CD4-positive, alpha-beta T cell treated with Interleukin-21 for 1 hour (primary cell): ENCODE measurements at places on chromosomes 1 and 21.

DNA sequence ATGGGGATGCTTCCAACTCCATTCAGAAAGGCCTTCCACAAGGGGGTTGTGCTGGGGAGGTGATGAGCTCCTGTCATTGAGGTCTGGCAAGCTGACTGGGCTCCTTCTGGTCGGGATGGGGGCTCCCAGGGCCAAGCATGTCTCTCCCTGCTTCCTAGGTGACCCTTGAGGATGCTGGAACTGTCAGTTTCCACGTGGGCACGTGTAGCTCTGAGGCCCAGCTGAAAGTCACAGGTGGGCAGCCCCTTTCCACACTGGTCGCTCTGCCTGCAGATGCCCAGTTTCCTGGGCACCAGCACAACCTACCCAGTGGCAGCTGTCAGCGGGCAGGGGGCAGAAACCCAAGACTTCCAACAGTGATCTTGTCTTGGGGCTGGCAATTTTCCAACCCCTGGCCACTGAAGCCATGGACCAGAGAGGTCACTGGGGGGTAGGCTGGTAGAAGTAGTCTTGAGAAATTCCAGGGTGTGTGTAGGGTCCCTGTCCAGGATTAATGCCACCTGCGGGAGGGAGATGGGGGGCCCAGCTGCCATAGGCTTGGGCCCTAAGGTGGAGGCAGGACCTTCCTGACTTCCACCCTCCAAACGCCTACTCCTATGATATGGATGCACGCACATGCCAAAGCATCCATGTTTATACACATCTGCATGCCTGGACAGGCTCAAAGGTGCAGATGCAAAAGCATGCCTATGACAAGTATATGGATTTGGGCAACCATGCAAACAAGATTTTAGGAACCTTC lies 97.1 kb downstream of the TRIM11 start:
- no peak for DNase-seq

GRCh38 chr1:12174924-12175810 lies 8.4 kb downstream of the TNFRSF1B start:
- no peak for DNase-seq

DNA sequence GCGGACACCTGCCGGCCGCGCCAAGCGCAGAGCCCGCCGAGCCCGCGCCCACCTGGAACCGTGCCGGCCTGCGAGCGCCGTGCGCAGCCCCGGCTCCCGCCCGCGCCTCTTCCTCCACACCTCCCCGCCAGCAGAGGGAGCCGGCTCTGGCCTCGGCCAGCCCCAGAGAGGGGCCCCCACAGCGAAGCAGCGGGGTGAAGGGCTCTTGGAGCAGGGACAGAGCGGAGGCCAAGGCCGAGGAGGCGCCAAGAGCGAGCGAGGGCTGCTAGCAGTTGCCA lies 50.1 kb upstream of the KRTAP19-8 start:
- DNase-seq, result no peak

GRCh38 chr1:230972855-230973271 lies 5.8 kb downstream of the TTC13 start:
- peak; percentile 74 for DNase-seq

DNA sequence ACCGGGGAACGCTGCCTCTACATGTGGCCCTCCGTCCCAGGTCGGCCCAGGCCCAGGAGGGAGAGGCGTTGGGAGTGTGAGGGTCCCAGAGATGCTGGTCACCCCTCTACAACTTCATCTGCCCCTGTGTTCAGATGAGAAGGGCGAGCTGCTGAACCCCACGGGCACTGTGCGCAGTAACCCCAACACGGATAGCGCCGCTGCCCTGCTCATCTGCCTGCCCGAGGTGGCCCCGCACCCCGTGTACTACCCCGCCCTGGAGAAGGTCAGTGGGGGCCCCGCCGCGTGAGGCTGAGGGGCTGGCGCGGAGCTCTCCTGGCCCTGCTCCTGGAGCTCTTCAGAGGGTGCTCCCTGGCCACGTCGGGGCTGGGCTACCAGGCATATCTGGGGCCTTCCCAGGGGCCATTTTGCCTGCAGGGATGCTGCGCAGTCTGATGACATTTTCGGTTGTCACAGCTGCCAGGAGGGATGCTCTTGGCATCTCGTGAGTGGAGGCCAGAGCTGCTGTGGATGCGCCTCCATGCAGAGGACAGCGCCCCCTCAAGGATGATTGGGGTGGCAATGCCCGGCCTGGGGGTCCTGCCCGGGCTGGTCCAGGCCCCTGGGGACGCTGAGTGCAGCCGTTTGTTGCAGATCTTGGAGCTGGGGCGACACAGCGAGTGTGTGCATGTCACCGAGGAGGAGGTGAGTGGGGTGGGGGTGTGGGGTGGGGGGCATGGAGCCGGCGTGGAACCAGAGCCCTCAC lies 68.6 kb downstream of the PIK3CD start:
- no peak for DNase-seq

- peak; percentile 32 for DNase-seq
These were observed 80.3 kb downstream of the RUNX3 start for GRCh38 chr1:24849672-24850295.

DNA sequence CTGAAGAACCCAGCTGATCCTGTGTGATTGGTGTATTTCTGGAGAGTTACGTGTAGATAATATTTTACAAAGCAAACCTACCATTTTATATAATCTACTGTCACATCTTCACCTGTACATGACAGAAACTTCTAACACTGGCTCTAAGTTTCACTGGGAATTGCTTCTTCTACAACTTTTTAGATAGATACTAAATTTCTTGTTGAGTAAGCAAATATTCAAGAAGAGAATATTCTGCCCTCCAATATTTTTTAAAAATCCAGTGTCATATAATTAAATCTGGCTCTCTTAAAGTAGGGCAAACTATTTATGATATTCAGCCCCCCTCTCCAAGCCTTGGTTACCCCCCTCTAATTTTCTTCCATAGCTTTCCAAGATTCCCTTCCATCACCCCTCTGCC lies 50.1 kb downstream of the MROH9 start:
- no peak for DNase-seq

DNA sequence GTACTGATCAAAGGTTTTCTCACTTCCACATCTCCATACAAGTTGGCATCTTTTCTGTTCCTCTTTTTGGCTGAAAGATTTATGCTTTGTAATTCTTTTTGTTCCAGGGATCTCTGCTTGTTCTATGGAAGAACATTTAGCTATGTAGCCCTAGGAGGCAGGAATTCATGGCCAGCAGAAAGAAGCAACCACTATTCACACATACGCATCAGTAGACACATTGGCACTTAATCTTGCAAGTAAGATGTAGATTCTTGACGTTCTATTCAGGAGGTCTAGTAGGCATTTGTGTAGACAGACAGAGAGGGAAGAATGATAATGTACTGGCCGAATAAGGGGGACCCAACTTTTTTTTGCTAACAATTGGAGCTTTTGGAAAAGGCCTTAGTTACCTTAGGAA lies 336.0 kb downstream of the NUF2 start:
- no peak for DNase-seq

GRCh38 chr21:36199021-36199420 lies 42.4 kb downstream of the DOP1B start:
- no peak for DNase-seq

DNA sequence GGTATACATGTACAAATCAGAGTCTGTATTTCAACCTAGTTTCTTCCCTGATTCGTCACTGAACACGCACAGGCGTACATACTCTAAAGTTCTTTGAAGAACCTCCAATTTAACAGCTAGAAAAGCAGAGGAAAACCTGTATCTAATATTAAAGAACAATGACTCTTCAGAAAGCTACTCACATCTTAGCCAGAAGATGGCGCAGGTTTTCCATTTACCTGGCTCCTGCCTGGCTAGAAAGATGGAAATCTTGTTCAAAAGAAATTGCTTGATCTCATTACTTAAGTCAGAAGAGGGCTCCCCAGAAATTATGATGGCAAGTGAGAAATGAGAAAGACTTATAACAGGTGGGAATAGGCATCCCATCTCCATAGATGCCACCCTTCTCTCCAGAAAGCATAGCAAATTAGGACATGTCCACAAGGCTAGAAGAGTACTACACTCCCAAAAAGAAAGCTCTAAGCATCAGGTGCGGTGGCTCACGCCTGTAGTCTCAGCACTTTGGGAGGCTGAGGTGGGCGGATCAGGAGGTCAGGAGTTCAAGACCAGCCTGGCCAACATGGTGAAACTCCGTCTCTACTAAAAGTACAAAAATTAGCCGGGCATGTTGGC lies 19.0 kb upstream of the L1TD1 start:
- DNase-seq, result peak; percentile 42

- no peak for DNase-seq
These were observed 106.5 kb downstream of the PLPP3 start for GRCh38 chr1:56472860-56473259.

DNA sequence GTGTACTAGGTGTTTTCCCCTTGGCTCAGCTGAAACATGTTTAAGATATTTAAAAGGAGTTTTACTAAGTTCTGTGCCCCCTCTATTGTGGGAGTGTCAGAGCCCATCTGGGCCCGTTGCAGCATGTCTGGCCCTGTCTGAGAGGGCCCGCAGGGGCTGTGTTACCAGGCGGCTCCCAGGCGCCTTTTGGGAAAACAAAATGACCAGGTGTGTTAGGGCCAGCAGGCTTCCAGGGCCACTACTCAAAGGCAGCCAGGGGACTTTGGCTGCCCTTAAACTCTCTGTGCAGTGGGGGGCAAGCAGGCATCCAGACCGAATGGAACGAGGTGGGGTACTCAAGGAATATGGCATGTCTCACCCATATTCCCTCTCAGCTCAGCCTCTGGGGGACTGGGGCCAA lies 111.7 kb downstream of the KCNN3 start:
- DNase-seq, result no peak

DNA sequence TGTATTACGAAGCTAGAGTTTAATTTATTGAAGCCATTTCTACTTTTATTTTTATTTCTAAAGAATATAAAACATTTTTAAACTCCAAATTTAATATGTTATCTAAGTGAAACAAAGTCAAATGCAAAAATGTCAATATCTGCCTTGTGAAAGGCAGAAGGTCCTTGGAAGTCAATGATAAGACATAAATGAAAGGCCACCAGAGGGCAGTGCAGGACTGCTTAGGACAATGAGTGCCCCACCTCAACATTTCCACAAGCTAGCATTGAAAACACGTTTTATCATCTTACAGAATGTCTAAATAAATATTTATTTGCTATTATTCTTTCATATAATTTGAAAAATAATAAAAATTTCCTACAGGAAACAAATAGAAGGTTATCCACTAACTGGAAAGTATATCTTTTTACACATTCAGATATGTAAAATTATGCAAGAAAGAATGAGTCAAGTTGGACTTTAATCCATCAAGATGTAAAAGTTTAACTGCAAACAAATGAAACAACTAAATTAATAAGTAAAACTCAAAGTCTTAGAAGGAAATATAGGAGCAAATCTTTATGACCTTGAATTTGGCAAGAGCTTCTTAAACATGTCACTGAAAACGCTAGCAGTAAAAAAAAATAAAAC lies 140.1 kb upstream of the FMN2 start:
- DNase-seq, result peak; percentile 43

DNA sequence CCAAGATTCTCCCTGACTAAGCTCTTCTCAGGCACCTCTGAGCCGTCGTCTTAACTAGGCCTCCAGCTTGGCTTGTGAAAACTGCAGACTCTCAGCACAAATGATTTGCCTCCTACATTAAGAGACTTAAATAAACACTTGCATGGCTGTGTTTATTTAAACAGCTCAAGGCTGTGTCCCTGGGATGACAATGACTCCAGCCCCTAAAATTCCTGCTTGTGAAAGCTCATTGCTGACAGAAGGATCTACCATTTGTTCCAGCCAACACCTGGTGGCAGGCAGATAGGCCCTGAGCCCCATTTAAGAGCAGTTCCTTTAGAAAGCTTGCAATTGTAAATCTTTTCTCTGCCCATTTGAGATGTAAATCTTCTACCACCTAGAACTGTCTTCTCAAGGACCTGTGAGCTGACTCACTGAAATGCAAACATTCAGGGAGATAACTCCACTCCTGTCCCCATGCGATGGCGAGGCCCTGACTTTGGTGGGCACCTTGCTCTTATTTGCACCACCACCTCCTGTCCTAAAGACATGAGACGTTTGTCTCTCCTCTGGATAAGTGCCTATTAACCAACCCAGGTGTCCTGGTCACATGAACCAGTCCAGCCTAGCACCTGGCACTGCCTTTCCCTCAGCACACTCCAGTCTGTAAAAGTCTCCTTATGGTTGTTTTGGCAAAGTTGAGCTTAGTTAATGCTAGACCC lies 15.1 kb upstream of the PCP4 start:
- no peak for DNase-seq
